Fibroblast of lung (primary cell): ENCODE measurements at places on chromosomes 12 and 14.
A peak's percentile ranks its signal among the peaks of the same experiment; 100 is the strongest.

GRCh38 chr12:25710128-25710527, 157.0 kb upstream of the LMNTD1 start:
- no peak for DNase-seq

DNA sequence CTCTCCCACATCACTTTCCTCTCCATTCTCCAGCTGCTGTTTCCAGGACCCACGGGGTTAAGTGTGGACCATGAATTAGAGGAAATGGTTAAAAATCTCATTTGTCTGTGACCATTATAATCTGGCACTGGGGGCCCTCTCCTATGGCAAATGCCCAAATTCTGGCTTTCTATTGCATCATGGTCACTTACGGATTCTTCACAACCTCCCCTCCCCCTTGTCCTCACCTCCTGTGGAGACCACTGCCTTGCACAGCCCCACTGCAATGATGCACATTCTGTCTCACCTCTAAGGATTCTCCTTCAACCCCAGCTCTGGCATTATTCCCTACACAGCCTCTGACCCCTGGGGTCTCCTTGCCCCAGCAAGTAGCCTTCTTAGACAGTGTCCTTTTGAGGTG, 18.9 kb downstream of the BCAT1 start:
- no peak for DNase-seq

GRCh38 chr14:92122761-92123160, 992 bp downstream of the CPSF2 start:
- DNase-seq, result no peak

DNA sequence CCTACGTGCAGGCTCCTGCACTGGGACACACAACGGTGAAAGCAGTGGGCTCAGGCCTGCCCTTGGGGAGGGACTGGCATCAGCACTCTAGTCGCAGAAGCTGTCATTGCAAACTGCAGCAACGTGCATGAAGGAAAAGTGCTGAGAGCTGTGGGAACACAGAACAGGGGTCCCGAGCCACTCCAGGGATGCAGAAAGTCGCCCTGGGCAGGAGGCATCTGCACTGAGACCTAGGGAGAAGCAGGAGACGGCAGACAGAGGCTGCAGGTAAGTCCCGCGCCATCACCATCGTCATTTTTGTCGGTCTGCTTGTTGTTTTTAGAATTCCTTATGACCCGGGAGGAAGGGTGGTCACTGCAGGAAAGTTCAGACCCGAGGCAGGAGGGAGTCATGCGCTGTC, 21.6 kb upstream of the RIMBP2 start:
- no peak for DNase-seq

- peak; percentile 54 for DNase-seq
Observed at GRCh38 chr12:89883630-89884389, 175.2 kb upstream of the ATP2B1 start.

- no peak for DNase-seq
Observed at GRCh38 chr12:90226211-90226610, 517.6 kb upstream of the ATP2B1 start.

- peak; percentile 65 for DNase-seq
Observed at GRCh38 chr14:21106498-21107282, 5.8 kb downstream of the TMEM253 start.

- peak; percentile 58 for DNase-seq
Observed at GRCh38 chr14:68233101-68233784, 413.7 kb downstream of the RAD51B start.

DNA sequence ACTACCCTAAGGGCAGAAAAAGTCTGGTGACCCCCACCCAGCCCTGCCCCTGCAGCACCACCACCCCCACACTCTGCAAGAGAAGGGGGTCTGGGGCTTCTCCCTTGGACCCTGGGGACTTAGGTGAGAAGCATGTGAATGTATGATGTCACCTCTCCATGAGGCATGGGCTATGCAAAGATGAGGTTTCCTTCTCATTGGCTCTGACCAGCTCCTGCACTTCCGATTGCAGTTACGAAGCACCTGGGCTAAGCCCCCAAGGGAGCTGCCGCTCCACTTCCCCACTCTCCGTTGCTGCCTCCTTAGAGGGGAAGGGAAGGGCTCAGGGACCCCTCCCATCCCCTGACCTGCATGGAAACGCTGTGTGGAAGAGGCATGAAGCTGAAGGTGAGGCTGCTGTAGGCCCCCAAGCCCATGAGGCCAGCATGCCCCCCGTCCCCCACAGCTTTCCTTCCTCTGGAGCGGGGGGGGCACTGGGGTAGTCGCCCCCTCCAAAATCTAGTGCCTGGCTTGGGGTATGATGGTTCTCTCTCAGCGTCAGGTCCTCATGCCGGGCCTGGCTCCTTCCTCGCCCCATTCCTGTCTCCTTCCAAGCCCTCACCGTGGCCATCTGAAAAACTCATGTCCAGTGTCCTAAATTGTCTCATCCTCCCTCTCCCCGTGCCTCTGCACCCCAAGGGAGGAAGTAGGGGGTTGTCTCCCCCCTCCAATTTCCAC, 5.5 kb upstream of the DDX23 start:
- no peak for DNase-seq
